Occipital lobe (tissue), 3 donors: ENCODE measurements at places on chromosomes 6 and 20. TPM values are rescaled to one million over a fixed set of nuclear protein-coding genes. Genes with fewer than 3 reads are reported as not detected.

- no peak for DNase-seq
Measured at GRCh38 chr20:40630099-40630498, 58.9 kb downstream of the MAFB start.

GRCh38 chr6:124530926-124531325, 431.3 kb upstream of the RNF217 start:
- no peak for DNase-seq

- DNase-seq = no peak
Measured at GRCh38 chr6:130744576-130745366, 82.4 kb upstream of the SMLR1 start.

DNA sequence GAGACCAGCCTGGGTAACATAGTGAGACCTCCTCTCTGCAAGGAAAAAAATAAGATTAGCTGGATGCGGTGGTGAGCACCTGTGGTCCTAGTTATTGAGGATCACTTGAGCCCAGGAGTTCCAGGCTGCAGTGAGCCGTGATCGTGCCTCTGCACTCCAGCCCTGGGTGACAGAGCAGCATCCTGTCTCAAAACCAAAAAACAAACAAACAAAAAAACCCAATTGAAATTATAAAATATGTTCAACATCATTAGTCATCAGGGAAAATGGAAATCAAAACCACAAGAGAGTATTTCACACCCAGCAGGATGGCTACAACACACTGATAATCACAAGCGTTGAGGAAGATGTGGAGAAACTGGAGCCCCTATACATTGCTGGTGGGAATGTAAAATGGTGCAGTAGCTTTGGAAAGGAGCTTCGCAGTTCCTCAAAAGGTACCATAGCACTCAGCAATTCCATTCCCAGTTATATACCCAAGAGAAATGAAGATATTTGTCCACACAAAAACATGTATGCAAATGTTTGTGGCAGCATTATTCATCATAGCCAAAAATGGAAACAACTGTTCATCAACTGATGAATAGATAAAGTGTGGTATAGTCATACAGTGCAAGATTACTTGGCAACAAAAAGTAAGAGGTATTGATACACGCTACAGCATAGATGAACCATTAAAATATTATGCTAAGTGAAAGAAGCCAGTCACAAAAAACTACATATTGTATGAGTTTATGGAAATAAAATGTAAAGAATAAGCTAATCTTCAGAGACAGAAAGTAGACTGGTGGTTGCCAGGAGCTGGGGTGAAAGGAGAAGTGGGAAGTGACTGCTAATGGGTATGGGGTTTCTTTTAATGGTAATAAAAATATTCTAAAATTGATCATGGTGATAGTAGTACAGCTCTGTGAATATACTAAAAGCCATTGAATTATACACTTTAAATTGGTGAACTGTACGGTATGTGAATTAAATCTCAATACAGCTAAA, 38.7 kb upstream of the RIPOR2 start:
- DNase-seq = no peak

DNA sequence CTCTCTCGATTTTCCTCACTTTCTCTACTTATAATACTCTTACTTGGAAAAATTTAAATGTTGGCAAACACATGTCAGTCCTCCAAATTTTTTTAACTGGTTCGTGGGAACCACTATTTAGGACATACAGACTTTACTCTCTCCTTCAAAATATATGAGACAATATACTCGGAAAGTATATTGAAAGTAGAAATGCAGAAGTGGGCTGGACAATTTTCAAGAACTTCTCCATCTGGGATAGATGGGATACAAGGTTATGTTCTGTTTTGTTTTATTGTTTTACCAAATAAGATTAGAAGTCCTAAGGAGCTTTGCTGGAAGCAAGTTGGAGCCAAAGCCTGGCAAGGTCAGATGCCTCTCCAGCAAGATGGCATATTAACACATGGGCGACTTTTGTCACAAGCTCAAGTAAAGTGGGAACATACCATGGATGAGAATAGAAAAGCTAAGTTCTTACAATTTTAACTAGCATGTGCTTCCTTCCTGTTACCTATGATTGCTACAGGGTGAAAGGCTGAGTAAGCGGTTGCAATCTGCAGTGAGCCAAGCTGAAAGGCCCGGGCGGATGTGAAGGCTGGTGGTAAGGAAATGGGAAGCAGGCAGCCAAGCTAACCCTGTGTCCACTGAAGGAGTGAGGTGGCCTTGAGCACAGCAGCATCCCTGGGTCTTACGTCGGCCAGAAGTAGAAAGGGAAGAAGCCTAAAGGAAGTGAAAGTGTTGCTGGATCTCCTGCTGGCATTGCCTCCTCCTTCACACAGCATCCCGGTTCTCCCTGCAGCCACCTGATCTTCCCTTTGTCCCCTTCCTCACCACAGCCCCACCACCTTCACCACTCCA, 7.1 kb downstream of the MAP3K5 start:
- no peak for DNase-seq

DNA sequence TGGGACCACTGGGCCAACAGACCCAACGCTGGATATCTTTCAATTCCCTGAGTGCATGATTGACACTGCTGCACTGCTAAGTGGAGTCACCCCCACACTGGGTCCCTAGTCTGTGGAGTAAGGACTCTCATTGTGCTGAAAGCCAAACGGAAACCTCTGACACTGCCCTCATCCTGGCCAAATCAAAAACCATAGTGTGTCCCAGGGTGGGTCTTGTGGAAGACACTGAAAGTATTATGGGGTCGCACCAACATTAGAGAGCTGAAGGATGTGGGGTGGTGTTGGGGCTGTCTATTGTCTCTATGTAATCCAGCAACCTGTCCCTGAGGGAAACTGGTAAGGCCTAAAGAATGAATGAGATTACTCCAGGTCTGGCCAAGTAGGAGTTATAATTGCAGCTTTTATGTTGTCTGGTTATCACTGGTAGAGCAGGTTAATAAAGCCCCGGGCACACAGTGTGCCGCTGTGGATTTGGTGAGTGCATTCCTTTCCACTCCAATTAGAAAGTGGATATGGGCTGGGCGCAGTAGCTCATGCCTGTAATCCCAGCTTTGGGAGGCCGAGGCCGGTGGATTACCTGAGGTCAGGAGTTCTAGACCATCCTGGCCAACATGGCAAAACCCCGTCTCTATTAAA, 57.9 kb downstream of the HLA-A start:
- DNase-seq = no peak

GRCh38 chr6:165439928-165440554, 130.6 kb upstream of the C6orf118 start:
- DNase-seq = no peak

- no peak for DNase-seq
Measured at GRCh38 chr6:119476024-119476423, 126.5 kb upstream of the MAN1A1 start.

DNA sequence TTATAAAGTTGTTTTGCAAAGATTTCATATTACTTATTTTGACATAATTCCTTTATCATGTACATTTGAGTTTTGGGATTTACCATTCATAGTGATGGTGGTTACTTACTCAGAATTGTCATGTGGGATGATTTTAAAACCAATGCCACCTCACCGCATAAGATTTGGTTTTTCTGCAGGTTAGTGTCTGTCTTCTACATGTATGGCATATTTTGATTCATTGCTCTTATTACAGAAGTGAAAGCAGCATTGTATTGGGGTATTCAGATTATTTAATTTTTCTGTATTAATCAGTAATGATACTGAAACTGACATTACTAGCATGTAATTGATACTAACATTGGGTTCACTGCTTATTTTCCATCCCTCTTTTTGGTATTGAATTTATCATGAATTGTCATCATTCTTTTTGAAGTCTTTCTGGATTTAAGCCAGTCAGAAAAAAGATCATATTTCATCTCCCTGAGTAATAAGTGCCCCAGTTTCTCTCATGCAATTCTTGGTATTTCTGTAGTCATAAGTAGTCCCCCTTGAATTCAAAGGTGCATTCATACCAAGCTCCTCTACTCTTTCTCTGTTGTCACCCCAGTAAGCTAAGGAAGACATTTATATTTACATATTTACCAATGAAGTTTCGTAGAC, 176.6 kb downstream of the BCKDHB start:
- no peak for DNase-seq

GRCh38 chr6:41072836-41073202, at the start of gene NFYA:
TSS of gene NFYA (plus strand) at chr6:41072974. CDS start at chr6:41079090, 6,116 bp downstream.
- peak; percentile 100 for DNase-seq

- DNase-seq = no peak
Measured at GRCh38 chr20:32474717-32474966, 110.5 kb downstream of the NOL4L start.

- no peak for DNase-seq
Measured at GRCh38 chr6:33007831-33008400, 1.5 kb downstream of the HLA-DOA start.

Gene EFCAB8
- not detected for total RNA-seq

Gene LY6G6F
- not detected for total RNA-seq

Gene SPATA25
- 1.7 TPM for total RNA-seq
